ENCODE measurements at places on chromosomes 16 and 17.

DNA sequence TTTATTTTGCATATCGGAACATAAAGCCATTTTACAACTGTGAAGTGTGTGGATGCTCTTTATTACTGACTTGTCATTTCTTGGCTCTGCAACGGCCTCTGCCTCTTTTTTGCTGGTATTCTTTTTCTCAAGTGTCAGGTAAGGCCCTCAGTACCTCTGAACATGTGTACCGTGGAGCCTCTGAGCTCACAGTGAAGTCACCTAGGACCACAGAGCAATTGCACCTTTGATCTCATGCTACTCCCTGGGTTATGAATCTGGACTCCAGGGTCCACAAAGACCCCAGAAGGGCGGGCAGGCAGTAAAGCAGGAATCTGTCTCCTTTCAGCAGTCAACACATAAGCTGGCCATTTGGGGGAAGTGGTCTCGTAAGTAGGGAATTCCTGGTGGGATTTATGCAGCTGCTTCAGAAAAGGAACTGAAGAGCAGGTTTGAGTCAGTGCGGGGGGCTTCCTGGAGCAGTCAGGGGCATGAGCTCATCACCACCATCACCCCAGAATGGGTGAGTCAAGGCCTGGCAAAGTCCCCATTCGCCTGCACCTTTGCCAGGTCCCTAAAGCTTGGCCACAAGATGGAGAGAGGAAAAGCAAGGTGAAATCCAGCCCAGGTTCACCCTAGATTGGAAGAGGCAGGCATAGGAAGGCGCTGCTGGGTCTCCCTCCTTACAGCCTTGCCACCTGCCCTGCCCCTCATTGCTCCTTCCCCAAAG is 33.0 kb downstream of the TBX4 start:
- no peak for DNase-seq

DNA sequence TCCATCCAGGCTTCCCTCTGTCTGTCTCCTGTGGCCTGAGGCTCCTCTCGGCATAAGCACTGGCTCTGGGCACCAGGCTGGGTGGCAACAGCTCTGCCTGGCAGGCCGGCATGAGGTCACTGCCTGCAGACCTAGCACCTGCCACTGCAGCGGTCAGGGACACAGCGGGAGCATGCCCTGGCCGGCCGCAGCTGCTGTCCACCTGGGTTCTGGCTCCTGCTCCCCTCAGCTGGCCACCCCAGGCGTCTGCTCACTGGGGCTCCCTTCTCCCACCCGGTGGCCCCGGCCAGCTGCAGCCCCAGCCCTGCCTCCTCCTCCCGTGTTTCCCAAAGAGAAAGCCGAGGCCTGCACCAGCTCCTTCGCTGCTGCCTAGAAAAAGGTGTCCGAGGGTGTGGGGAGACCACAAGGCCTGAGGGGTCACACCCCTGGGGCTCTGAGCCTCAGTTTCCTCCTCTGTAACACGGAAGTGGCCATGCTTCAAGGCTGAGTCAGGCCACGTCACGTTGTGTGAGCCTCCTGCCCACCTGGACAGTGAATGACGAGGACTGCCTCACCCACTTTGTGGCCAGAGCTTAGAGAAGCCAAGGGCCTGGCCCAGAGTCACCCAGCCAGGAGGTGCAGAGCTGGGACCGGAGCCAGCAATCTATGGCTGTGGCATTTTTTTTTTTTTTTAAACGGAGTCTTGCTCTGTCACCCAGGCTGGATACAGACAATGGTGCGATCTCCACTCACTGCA is 6.7 kb downstream of the NTHL1 start:
- no peak for DNase-seq

DNA sequence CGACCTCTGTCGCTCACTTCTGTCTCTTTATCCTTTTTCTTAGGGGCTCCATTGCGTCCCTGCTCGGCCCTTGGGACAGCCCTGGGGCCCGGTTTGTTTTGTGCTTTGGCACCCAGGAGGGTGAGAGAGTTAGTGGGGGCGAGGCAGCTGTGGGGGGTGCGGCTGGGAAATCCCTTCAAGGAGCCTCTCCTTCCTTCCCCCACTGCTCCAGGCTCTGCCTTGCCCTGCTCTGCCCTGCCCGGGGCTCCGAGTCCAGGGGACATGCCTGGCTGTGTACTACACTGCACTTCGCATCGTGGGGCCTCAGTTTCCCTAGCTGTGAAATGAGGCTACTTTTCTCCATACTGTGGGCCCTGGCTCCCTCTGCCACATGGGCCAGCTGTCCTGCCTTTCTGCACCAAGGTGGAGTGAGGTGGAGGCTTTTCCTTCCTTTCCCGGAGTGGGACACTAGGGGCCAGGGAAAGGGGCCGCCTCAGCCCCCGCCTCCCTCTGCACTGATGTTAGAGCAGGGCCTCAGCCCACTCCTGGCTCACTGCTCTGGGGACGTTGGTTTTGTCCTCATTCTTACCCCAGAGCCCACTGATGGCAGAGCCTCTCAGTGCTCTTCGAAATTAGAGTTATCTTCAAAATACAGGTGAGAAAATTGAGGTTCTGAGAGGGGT is 980 bp downstream of the LLGL1 start:
- DNase-seq: no peak

- no peak for DNase-seq
Measured at GRCh38 chr16:51430716-51431369, 279.8 kb upstream of the SALL1 start.

DNA sequence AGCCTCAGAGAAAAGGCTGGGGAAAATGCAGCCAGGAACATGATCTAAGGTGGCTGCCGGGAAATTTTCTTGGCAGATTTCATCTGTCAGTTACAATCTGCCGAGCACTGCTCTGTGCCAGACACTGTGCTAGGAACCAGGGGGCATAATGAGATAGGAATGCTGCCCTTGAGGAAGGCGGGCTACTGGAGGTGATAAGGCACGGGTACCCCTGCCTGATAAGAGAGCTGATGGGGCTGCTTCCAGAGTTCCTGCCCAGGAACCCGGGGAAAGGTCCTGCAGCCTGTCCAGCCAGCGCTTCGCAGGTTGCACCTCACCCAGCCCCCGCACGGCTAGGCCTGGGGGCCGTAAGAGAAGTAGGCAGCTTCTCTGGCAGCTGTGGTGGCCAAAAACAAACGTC is 3.1 kb downstream of the SCNN1G start:
- DNase-seq: no peak

DNA sequence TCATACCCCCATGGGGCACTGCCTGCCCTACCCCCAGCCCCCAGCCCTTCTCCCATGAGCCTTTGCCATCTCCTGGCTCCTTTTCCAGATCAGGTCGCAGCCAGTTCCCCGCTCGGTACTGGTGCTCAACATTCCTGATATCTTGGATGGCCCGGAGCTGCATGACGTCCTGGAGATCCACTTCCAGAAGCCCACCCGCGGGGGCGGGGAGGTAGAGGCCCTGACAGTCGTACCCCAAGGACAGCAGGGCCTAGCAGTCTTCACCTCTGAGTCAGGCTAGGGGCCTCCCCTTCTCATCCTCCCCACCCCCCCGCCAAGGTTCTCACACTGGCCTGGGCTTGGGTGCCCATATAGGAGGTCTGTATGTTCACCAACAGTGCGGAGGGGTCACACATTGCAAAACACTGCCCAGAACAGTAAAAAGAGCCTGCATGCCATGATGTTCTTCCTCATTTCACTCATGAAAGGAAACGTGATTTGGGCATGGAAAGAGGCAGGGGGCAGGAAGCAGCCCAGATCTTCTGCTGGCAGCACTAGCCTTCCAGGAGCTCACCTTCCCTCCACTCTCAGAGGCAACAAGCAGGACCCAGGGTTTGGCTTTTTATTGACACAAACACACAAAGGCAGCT is 7.5 kb downstream of the IFI35 start:
- no peak for DNase-seq

- DNase-seq: no peak
Measured at GRCh38 chr17:82304826-82305726, 12.3 kb downstream of the CD7 start.

- DNase-seq: peak; percentile 92
Measured at GRCh38 chr16:87895641-87896141, 26.4 kb upstream of the SLC7A5 start.

- no peak for DNase-seq
Measured at GRCh38 chr16:66444049-66444481, 17.0 kb downstream of the BEAN1 start.

GRCh38 chr16:48592839-48593429 is 17.0 kb downstream of the N4BP1 start:
- DNase-seq: no peak

- DNase-seq: no peak
Measured at GRCh38 chr16:27219161-27219560, 15.8 kb downstream of the KDM8 start.

DNA sequence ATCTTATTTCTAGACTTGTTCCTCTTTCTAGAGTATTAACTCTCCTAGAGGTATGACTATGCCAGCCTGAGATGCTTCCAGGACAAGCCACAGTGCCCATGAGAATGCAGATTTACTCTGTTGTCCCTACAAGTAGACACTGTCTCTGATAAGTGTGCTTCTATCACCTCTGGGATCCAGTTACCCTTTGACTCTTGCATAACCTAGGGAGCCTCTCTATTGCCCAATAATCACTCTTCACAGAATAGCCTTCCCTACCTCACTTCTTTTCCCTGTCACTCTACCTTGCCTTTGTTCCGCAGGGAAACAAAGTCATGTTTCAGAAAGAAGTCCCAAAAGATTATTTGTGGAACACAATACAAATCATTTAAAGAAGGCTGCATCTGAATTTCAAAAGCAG is 1.6 kb upstream of the KRT34 start:
- DNase-seq: no peak

DNA sequence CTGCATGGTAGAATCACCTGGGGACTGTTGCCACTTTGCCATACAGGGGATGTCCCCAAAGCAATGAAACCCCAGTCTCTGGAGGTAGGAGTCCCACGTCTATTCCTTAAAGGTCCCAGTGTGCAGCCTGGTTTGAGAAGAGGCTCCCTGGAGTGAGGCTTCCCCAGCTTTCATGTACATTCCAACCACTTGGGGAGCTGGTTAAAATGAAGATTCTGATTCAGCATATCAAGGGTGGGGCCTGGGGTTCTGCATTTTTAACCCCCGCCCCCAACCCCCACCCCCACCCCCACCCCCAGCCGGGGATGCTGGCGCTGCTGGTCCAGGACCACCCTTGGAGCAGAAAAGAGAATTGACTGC is 241.2 kb downstream of the FOXL1 start:
- no peak for DNase-seq

DNA sequence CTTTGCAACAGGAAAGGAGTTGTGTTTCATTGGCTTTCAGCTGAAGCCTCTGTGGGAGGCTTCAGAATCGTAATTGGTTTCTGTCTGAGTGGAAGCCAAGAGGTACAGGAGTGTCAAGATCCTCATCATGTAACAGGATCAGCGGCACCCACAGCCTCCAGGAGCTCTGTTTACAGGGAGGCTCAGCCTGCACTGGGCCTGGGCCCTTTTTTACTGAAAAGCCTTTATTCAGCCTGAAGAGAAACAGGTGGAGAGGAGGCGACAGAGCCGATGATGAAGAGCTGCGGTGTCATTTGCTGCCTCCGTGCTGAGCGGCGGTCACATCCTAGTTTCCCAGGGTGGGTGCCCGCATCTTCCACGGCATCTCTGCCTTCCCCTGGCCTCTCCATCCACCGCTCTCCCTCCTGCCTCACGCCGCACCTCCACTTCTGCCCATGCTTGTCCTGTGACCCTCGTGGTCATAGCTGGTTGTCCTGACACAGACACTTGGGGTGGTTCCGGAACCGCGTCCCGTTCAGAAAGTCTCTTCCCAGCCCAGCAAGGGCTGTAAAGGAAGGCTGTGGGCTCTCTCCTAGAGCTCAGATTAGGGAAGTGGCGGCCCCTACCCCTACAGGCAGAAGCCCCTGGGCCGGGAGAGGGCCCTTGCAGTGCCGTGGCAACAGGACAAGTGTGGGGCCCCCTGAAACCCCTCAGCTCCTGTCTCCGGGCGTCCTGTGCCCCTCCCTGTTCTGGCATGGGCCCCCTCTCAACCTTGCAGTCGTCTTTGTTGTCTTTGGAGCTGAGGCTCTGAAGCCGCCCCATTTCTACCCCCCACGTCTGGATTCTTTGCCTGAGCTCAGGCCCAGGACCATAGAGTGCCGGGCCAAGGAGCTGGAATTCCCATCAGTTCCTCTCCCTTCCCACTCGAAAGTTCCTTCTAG is 53.9 kb upstream of the CHMP6 start:
- no peak for DNase-seq

DNA sequence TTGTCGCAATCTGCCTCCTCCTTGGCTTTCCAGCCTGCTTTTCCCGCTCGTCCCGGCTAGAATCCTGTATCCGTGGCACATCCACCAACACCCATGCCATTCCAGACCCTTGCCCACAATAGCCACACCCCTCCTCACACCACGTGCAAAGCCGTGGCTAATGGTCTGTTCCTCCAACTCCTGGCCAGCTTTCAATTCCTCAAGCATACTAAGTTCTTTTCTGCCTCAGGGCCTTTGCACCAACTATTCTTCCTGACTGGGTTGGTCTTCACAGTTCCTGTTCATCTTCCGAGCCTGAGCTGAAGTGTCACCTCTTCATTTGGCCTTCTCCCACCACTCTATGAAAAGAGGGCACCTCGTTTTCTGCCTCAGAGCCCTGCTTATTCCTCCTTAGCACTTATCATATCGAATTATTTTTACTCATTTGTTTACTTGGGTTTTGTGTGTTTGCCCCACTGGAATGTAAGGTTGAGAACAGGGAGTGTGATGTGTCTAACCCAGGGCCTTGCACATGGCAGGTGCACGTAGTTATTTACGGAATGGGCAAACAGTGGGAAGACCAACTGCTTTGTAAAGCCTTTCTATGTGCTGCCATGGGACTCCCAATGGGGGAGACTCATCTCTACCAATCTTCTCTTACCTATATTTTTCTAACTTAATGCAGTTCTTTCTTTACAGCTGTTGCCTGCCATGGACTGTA is 69.0 kb downstream of the CDK5R1 start:
- DNase-seq: no peak

DNA sequence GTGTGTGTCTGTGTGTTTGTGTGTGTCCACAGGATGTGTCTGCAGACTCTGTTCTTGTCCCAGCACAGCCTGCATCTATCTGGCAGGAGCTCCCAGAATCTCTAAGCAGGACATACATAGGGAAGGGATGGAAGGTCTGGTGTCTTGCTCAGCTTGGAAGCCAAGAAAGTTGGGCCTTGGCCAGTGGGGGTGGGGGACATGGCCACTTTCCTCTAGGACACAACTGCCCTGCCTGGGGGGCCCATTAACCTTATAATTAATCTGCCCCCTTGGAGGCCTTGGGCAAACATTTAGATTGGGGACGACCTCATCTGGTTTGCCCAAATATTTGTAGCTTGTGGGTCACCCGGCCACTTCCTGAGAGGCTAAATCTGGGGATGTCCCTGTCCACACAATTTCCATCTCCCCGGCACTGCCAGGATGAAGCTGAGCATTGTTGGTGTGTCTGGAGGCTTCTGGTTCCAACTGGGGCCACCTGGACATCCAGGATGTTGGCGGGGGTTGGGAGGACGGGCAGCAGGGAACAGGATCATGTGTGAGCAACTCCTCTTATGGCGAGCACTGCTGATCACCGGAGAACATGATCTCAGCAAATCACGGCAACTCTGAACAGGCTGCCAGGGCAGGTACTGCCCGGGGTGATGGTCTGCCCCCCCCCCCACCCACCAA is 17.2 kb upstream of the FOXF1 start:
- DNase-seq: no peak

Data from stimulated activated CD4-positive, alpha-beta T cell treated with anti-CD3 and anti-CD28 coated beads, Interleukin-12 subunit alpha, Interleukin-12 subunit beta, amount 100 ng/mL, for 48 hours (primary cell).